Ovary (tissue), 10 donors: ENCODE measurements at places on chromosomes 4 and X. TPM values are rescaled to one million over a fixed set of nuclear protein-coding genes. Genes with fewer than 3 reads are reported as not detected.

- DNase-seq: no peak
- no peaks in the 10 kb centered on the region for H3K36me3 ChIP-seq
- H3K4me3 ChIP-seq: no peak overlapping the region
- no peak overlapping the region for H3K27ac ChIP-seq
- H3K4me1 ChIP-seq: no peaks in the 10 kb centered on the region
- H3K27me3 ChIP-seq: no peaks in the 10 kb centered on the region
These were observed 104.3 kb downstream of the PARM1 start for GRCh38 chr4:75037252-75037651.

DNA sequence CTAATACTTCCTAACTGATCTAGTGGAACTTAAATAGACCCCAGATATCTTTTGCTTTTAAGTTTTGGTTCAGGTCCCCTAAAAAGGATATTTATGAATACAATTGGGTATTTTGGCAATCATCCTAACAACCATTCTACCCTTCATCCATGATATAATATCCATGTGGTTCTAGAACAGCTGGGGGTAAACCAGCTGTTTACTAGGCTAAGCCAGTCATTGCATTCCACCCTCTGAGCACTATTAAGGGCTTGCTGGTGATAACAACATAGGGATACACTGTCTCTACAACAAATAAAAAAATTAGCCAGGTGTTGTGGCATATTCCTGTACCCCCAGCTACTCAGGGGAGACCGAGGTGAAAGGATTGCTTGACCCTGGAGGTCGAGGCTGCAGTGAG is 54.8 kb upstream of the MAPK10 start:
- no peak overlapping the region for H3K4me3 ChIP-seq
- DNase-seq: no peak
- H3K27ac ChIP-seq: no peak overlapping the region
- H3K4me1 ChIP-seq: no peaks in the 10 kb centered on the region
- no peaks in the 10 kb centered on the region for H3K36me3 ChIP-seq

GRCh38 chr4:43993196-43993902 is 455.3 kb downstream of the KCTD8 start:
- H3K27me3 ChIP-seq: no peaks in the 10 kb centered on the region
- no peak overlapping the region for H3K4me3 ChIP-seq
- peaks cover 2% of the 10 kb centered on the region for H3K4me1 ChIP-seq
- no peak for DNase-seq
- no peak overlapping the region for H3K27ac ChIP-seq

DNA sequence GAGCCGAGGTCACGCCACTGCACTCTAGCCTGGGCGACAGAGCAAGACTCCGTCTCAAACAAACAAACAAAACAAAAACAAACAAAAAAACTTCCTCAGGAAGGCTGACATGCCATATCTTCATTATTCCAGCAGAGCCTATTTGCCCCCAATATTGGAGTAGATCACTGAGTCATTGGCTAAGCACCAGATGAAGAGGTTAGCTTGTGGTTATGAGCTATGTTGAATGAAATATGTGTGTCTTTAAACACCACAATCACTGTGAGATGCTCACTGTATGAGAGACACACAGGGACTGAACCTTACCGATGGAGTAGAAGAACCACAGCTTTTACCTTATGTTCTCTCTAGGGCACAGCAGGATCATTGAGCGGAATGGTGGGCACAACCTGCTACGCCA is 122.1 kb upstream of the EOLA2 start:
- H3K27me3 ChIP-seq: no peaks in the 10 kb centered on the region
- no peaks in the 10 kb centered on the region for H3K4me1 ChIP-seq
- no peak overlapping the region for H3K4me3 ChIP-seq
- H3K27ac ChIP-seq: no peak overlapping the region
- no peaks in the 10 kb centered on the region for H3K36me3 ChIP-seq

The GPM6B gene
- total RNA-seq: 4.2 TPM

DNA sequence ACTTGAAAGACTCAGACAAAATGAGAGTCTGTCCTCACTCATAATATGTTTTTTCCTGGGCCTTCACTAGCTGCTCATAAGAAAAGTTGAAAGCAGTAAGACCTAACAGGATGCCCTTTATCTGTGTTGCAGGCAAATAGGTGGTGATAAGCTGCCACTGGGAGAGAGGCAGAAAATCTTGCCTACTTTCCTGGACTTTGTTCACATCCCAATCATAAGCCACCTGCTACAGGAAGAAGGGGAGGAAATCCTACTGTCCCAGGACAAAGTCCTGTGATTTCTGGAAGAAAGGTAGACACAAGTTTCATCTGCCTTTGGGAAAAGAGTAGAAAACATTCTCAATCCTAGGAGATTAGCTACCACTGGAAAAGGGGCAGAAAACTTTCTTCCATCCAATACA is 13.3 kb upstream of the SPANXN2 start:
- H3K27me3 ChIP-seq: no peaks in the 10 kb centered on the region
- H3K4me1 ChIP-seq: no peaks in the 10 kb centered on the region
- no peak overlapping the region for H3K27ac ChIP-seq
- H3K4me3 ChIP-seq: no peak overlapping the region

The GYPE gene
- not detected for total RNA-seq

GRCh38 chrX:48451708-48452107 is 18.4 kb downstream of the SLC38A5 start:
- H3K36me3 ChIP-seq: no peaks in the 10 kb centered on the region
- DNase-seq: no peak
- no peak overlapping the region for H3K27ac ChIP-seq
- no peaks in the 10 kb centered on the region for H3K4me1 ChIP-seq
- H3K27me3 ChIP-seq: no peaks in the 10 kb centered on the region

- no peak overlapping the region for H3K4me3 ChIP-seq
- no peaks in the 10 kb centered on the region for H3K27me3 ChIP-seq
- no peak for DNase-seq
- peaks cover 21% of the 10 kb centered on the region for H3K4me1 ChIP-seq
- no peak overlapping the region for H3K27ac ChIP-seq
These were observed 3.5 kb downstream of the ARMCX4 start for GRCh38 chrX:101488796-101489195.

The CHRDL1 gene
- total RNA-seq: 20.8 TPM

- H3K36me3 ChIP-seq: no peaks in the 10 kb centered on the region
- H3K27ac ChIP-seq: no peak overlapping the region
- H3K27me3 ChIP-seq: no peaks in the 10 kb centered on the region
- no peaks in the 10 kb centered on the region for H3K4me1 ChIP-seq
- H3K4me3 ChIP-seq: no peak overlapping the region
- no peak for DNase-seq
These were observed 41.3 kb upstream of the CCKAR start for GRCh38 chr4:26531491-26532116.

DNA sequence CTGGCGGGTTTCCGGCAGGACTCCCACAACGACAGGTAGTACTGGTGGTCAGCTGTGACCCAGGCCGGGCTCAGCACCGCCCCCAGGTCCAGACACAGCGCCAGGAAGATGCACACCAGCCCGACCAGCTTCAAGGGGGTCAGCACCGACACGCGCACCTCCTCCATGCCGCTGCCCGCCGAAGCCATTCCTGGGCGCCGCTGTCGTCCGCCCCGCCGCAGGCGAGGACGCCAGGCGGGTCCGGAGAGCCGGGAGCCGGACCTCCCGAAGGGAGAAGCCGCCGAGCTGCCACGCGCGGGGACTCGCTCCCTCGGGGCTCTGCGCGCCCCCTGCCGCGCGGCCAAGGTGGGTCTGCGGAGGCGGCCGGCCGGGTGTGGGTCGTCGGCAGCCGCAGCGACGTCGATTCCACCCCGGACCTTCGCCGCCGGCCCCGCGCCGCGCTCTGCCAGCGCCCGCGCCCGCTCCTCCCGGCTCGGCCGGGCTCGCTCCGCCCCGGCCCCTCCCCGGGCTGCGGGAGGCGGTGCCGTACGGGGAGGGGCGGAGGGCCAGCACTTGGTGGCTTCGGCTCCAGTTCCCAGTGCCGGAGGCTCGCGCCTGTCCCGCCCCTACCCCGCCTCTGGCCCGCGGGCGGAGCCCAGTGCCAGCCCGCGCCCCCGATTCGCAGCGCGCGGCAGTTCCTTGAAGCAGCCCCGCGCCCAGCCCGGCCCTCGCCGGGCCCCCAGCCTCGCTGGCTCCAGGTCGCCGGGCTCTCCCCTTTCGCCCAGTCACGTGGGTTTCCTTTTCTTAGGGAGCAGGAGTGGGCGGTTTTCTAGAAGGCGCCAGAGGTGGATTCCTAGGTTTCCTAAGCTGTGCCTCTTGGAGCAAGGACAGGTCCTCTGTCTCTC is at the start of gene TMEM47:
Gene TMEM47, minus strand, starts transcription at position 444 of the 884 bp plus-strand sequence. Its CDS starts 256 bp downstream, at position 188.
- H3K27me3 ChIP-seq: no peaks in the 10 kb centered on the region
- peak within 1 kb of the TSS; percentile 73 for H3K4me3 ChIP-seq
- peak within 1 kb of the TSS; percentile 52 for H3K27ac ChIP-seq
- DNase-seq: peak; percentile 79
- no peaks in the 10 kb centered on the region for H3K36me3 ChIP-seq

The PDE6B gene
- 3.5 TPM for total RNA-seq

The GAB3 gene
- 1.6 TPM for total RNA-seq

DNA sequence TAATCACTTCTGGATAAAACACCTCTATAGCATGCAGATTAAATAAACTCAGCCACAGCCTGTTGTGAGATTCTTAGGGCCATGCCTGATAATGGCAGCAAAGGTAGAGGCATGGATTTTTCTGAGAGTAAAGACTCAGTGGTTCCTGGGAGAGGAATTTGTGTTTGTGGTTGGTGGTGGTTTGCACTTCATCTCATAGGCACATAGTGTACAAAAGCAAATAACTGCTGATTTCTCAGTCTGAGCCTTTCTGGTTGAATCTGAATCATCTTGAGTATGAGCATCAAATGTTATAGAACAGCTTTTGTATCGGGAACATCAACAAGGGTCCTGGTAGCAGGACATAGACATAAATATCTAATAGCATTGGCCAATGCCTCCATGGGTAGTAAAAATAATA is 274.3 kb downstream of the FRMPD4 start:
- H3K4me1 ChIP-seq: no peaks in the 10 kb centered on the region
- H3K36me3 ChIP-seq: no peaks in the 10 kb centered on the region
- DNase-seq: no peak
- H3K27me3 ChIP-seq: no peaks in the 10 kb centered on the region

The LRP2BP gene
- total RNA-seq: 5.9 TPM

The TXK gene
- 0.20 TPM for total RNA-seq

The ADGRL3 gene
- 6.4 TPM for total RNA-seq

The AREG gene
- total RNA-seq: 72.7 TPM

The CLCN4 gene
- total RNA-seq: 3.6 TPM

GRCh38 chrX:39519030-39519488 is 578.7 kb downstream of the BCOR start:
- no peaks in the 10 kb centered on the region for H3K36me3 ChIP-seq
- H3K27ac ChIP-seq: no peak overlapping the region
- peak; percentile 58 for DNase-seq
- H3K4me3 ChIP-seq: no peak overlapping the region
- no peaks in the 10 kb centered on the region for H3K27me3 ChIP-seq
- H3K4me1 ChIP-seq: no peaks in the 10 kb centered on the region

DNA sequence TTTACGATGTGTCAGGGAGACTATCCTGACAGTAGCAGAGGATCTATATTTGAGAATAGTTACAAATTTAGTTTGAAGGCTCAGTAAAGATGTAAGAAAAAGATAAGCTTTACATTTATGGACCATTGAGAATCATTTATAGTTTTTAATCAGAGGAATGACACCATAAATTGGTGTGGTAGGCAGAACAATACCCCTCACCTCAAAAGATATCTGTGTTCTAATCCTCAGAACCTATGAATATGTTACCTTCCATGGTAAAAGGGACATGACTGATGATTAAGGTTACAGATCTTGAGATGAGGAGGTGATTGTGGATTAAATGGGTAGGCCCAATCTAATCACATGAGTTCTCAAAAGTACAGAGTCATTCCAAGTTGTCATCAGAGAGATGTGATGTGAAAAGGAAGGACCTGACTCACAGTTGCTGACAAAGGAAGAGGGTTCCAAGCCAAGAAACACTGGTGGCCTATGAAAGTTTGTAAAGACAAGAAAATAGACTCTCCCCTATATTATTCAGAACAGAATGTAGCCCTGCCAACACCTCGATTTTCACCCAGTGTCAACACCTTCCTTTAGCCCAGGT is 27.0 kb downstream of the EREG start:
- H3K27ac ChIP-seq: no peak overlapping the region
- no peak for DNase-seq
- no peaks in the 10 kb centered on the region for H3K27me3 ChIP-seq
- H3K4me3 ChIP-seq: no peak overlapping the region
- no peaks in the 10 kb centered on the region for H3K4me1 ChIP-seq

DNA sequence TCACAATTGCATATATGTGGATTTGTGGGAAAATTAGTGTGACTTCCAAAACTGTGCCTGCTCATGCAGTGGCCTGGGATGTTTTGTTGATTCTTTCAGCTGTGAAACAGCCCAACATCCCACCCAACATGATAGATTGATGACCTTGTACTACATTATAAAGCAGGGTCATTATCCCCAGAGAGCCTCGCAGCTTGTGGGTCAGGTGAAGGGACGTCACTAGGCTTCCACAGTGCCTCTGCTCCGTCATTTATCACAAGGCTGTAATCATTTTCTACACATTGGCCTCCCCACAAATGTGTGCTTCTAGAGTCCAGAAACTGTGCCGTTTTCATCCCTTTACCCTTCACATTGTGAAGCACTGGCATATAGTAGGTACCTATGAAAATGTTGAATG is 31.6 kb downstream of the ALPK1 start:
- no peak for DNase-seq
- H3K4me3 ChIP-seq: no peak overlapping the region
- no peak overlapping the region for H3K27ac ChIP-seq

GRCh38 chr4:105896984-105897775 is 1.9 kb downstream of the NPNT start:
- H3K36me3 ChIP-seq: no peaks in the 10 kb centered on the region
- no peak overlapping the region for H3K27ac ChIP-seq
- H3K27me3 ChIP-seq: no peaks in the 10 kb centered on the region

- H3K27ac ChIP-seq: no peak overlapping the region
- H3K36me3 ChIP-seq: no peaks in the 10 kb centered on the region
- no peak for DNase-seq
- no peaks in the 10 kb centered on the region for H3K27me3 ChIP-seq
- H3K4me3 ChIP-seq: no peak overlapping the region
- no peaks in the 10 kb centered on the region for H3K4me1 ChIP-seq
These were observed 234.5 kb downstream of the FBXW7 start for GRCh38 chr4:152301381-152301780.

The PROM1 gene
- total RNA-seq: 1.5 TPM

DNA sequence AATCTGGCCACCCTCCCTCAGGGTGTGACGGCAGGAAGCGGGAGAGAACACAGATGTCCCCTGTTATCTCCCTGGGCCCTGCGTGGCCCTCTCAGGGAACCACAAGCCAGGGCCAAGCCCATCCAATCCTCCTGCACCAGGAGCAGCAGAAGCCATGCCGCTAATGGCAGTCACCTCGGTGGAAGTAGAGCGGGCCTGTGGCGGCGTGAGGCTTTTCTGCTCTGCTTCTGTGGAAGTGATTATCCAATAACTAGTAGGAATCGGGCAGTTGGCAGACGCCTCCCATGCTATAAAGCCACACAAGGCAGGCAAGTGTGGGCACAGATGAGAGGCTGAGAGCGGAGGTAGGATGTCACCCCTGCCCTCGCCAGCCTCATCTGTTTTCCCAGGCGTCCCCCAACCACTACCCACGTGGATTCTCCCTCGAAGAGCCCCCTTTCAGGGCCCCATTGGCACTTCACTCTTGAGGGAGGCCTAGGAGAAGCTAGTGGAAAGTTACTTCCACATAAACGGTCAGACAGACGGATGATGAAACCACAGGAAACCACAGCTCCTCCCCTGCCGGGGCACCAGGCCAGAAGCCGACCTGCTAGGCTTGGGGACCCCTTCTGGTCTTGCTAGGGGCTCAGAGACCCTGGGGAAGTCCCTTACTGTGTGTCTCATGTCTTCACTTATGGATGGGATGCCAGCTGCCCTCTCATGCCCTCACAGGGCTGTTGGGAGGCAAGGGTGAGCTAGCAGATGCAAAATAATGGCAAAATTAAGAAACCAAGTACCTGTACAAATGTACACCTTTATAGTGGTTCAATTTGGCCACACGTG is 18.8 kb upstream of the TMSB4X start:
- no peaks in the 10 kb centered on the region for H3K27me3 ChIP-seq
- H3K36me3 ChIP-seq: no peaks in the 10 kb centered on the region
- no peak for DNase-seq
- H3K4me3 ChIP-seq: no peak overlapping the region
- peaks cover 4% of the 10 kb centered on the region for H3K4me1 ChIP-seq

The ABCB7 gene
- total RNA-seq: 23.6 TPM

The PPBP gene
- not detected for total RNA-seq
